ENCODE measurements at places on chromosomes 7 and 10. TPM values are rescaled to one million over a fixed set of nuclear protein-coding genes. Genes with fewer than 3 reads are reported as not detected.

HHEX gene
- total RNA-seq: 2.9 TPM

TAS2R41 gene
- not detected for total RNA-seq

RSPH10B gene
- 0.38 TPM for total RNA-seq

MTERF1 gene
- total RNA-seq: 24.0 TPM

SSC4D gene
- 1.5 TPM for total RNA-seq

FAM25A gene
- not detected for total RNA-seq

OGDHL gene
- 15.8 TPM for total RNA-seq

INHBA gene
- total RNA-seq: 8.8 TPM

Measured in camera-type eye (tissue), 1 donor.